Stimulated activated CD4-positive, alpha-beta T cell treated with anti-CD3 and anti-CD28 coated beads, Interleukin-15, amount 100 ng/mL, for 1 hour (primary cell): ENCODE measurements at places on chromosomes 2 and 18.

DNA sequence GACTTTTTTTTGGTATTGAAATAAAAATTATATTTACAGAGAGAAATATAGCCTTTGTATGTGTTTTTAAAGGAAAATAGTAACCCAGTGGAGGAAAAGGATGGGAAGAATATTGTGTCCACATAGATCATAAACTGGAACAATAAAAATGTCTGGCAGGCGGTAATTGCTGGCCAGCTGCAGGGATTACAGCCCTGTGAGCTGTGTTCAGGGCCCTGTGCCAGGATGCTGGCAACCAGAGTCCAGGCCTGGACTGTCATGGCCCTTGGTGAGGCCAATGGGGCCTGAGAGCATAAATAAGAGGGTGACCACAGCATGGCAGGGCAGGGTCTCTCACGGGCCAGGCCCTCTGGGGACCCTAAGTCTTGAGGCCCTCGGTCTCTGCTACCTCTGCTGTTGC lies 171.2 kb downstream of the ACOXL start:
- DNase-seq: no peak

GRCh38 chr2:33665039-33665438 lies 65.9 kb upstream of the FAM98A start:
- no peak for DNase-seq

- DNase-seq: no peak
Measured at GRCh38 chr2:17813742-17814473, 2.4 kb upstream of the MSGN1 start.

GRCh38 chr2:48982887-48983435 lies 171.4 kb downstream of the FSHR start:
- DNase-seq: no peak

GRCh38 chr2:127161176-127162136 lies 54.5 kb upstream of the BIN1 start:
- no peak for DNase-seq

- DNase-seq: no peak
Measured at GRCh38 chr18:7677424-7677823, 110.3 kb downstream of the PTPRM start.

DNA sequence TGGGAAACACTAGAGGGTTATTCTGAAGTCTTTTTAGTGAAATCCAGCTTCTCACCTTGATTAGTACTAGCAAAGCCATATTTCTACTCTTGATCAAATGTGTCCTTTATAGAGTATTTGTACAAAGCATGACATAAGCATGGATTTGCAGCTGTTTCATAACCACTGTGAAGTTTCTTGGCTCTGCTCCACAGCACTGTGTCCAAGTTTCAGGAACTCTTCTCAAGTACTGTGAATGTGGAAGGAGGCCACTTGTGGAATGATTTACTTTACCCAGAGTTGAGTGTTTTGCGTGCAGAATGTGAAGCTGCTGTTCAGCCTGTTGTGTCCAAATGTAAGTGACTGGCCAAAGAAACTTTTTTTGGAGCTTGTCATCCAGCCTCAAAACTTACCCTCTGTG lies 16.2 kb upstream of the MAPRE2 start:
- no peak for DNase-seq

GRCh38 chr2:221212105-221212504 lies 360.0 kb downstream of the EPHA4 start:
- DNase-seq: no peak

- DNase-seq: no peak
Measured at GRCh38 chr2:27811768-27812167, 40.2 kb downstream of the MRPL33 start.
